Right ventricle myocardium superior (tissue), 1 donor: ENCODE measurements at places on chromosomes 3 and 15. TPM values are rescaled to one million over a fixed set of nuclear protein-coding genes. Genes with fewer than 3 reads are reported as not detected.
A peak's percentile ranks its signal among the peaks of the same experiment; 100 is the strongest.

The GOLGA6L7 gene
- not detected for total RNA-seq

The GMNC gene
- 2.9 TPM for total RNA-seq

The HYAL3 gene
- total RNA-seq: 1.2 TPM

The PCLAF gene
- 0.59 TPM for total RNA-seq

The TTBK2 gene
- total RNA-seq: 22.4 TPM

The BDH1 gene
- total RNA-seq: 57.9 TPM

The CCDC33 gene
- not detected for total RNA-seq

The PLA2G4D gene
- total RNA-seq: not detected

The CSPG5 gene
- total RNA-seq: 0.22 TPM

DNA sequence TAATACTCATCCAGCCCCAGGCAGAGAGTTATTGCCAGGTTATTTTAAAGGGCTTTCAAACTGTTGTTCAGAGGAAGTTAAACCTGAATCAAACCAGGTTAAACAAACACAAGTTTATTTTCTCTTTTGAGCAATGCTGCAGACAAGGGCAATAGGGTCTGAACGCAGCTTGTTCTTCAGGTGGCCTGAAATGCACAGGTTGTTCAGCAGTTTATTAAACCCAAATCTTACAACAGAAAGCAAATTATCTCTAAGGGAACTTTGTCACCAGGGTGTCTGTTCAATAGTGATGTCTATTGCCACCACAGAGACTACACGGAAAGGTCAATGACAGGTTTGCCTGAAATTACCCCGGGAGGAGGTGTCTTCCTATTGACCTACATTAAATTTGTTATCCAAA lies 134.0 kb downstream of the IL5RA start:
- no peak for DNase-seq

GRCh38 chr3:166570102-166570501 lies 732.9 kb upstream of the BCHE start:
- DNase-seq: no peak

- no peak for DNase-seq
These were observed 92.5 kb upstream of the MEX3B start for GRCh38 chr15:82138306-82138705.

GRCh38 chr3:149375501-149376196 lies 1.8 kb downstream of the TM4SF1 start:
- no peak for DNase-seq

GRCh38 chr3:9715764-9716437 lies 12.3 kb downstream of the CPNE9 start:
- DNase-seq: peak; percentile 78

DNA sequence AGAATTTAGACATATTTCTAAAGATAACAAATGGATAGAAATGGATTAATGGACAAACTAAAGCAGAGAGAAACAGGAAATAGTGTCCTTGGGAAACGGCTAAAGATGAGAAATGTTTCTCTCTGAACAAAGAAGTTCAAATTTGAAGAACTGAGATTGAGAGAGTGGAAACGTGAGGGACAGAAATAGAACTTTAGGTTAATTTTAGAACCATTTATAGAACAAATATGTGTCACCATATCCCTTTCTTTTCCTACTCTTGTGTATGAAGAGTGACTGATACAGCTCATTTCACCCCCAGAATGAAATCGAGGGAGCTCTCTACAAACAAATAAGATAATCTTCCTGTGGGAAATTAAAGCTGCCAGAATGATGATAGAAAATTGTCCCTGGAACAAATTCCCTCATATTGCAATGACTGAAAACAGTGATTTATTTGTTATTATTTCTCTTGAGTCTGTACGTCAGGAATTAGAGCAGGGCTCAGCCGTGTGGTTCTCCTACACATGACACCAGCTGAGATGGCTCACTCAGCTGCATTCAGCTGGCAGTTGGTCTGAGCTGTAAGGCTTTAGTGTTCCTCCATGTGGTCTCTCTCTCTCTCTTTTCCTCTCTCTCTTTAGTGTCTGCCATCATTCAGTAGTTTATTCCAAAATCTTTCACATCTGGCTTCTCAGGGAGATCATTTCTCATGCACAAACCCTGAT lies 46.6 kb upstream of the ARPP21 start:
- no peak for DNase-seq

DNA sequence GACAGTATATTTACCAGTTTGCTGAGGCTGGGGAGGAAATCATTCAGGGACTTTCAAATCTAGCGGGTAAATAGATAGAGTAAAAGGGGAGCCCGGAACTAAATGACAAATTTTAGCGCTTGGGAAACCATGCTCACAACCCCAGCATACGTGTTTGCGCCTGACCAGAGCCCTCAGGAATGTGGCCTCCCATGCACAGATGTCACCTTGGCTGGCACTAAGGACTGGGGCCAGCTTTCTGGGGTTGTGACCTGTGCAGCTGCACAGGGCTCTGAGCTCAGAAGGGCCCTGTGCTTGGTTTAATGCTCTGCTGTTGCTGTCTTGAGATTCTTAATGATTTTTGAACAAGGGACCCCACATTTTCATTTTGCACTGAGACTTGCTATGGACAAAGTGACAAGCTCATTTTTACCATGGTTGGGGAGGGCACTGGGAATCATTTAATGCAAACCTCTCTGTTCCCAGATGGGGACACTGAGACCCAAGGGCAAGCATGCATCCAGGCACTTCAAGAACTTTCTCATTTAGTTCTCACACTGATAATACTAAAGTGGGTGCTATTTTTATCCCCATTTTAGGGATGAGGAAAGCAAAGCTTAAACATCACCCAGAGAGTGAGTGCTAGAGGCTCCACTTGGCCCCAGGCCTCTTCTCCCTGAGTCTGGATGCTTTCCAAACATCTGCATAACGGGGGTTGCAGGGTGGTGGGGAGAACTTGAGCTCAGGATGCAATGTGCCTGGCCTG lies 44.1 kb upstream of the FAM107A start:
- DNase-seq: no peak

- no peak for DNase-seq
These were observed 61.5 kb downstream of the ASB7 start for GRCh38 chr15:100663915-100664281.

- no peak for DNase-seq
These were observed 93.0 kb downstream of the ALCAM start for GRCh38 chr3:105459566-105460290.

DNA sequence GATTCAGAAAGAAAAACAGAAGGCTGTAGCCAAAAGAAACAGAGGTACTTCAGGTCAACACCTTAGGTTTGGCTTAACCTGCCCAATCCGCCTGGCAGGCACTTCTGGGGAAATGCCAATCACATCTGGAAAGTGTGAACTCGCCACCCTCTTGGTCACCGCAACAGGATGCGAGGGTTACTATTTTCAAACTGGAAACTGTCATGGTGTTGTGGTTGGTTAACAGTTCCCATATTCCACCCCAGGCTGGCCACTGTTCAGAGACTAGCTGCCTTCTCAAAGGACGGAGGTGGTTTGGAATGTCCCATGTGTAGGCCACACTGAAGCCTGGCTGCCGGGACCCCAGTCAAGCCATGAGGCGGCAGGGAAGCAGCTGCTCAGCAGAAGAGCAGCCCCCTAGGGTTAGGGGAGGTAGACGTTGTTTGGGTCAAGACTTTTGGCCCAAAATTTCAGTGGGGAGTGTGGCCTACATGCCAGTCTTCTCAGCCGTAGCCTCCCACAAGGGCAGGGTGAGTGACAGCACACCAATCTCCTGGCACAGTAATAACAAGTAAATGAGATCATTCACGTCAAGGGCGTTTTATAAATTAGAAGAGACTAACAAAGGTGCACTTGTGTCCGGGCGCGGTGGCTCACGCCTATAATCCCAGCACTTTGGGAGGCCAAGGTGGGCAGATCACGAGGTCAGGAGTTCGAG lies 54.6 kb downstream of the UMPS start:
- no peak for DNase-seq

- DNase-seq: no peak
These were observed 477.1 kb upstream of the NR2F2 start for GRCh38 chr15:95853350-95853749.

DNA sequence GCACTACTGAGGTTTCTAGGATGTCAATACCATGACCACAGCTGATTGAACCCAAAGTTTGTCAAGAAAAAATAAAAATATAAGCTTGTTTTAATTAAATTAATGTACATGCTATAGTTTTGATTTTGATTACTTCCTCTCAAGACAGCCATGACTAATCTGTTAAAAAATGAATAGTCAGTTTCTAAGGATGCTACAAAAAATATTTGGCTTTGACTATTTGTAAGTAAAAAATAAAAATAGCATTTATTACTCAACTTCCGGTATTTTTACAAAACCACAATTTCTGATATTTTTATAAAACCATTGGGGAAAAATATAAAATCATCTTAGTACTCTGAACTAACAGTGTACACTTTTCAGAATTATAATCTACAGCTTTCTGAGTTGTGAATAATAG lies 12.1 kb upstream of the TEX9 start:
- DNase-seq: no peak

GRCh38 chr3:41111011-41111410 lies 88.3 kb upstream of the CTNNB1 start:
- DNase-seq: no peak

- no peak for DNase-seq
These were observed 5.3 kb downstream of the KNG1 start for GRCh38 chr3:186722457-186722856.

GRCh38 chr3:76673171-76673570 lies 366.7 kb upstream of the ROBO2 start:
- no peak for DNase-seq

DNA sequence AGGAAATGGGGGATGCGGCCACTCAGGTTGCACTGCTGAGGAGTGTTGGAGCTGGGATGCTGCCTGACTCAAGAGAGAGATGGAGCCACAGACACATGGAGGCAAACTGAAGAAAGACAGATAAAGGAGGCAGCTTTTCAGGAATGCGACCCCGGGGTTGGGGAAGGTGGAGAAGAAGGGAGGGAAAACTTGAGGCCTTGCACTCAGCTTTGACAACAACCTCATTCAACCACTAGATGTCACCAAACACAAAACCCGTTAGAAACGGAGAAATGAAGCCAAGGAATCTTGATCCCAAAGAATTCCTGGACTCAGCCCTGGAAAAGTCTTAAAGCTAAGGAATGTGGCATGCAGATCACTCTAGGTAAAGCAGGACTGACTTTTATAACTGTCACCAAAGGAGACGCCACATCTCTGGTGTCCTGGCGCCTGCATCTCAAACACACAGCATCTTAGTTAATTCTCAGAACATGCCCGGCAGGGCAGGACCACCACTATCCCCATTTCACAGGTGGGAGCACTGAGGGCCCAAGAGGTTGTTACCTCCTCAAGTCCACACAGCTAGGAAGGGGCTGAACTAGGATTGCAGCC lies 59.6 kb upstream of the LMCD1 start:
- no peak for DNase-seq

- no peak for DNase-seq
These were observed 460.0 kb upstream of the TBL1XR1 start for GRCh38 chr3:177657243-177657642.

DNA sequence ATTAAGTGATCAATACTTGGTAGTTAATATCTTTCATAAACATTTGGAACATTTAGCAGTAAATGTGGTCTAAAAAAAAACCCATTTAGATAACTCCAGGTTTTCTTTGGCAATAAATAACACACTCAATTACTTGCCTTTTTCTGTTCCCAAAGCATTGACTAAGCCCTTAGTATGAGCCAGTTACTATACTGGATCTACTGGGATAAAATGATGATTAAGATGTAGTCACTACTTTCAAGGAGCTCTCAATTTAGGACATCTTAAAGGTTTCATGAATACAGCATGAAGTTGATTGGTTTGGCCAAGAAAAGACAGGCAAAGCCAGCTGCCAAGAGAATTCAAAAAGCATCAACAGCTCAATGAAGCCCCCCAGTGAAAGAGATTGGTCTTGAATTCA lies 250.9 kb downstream of the EPHA3 start:
- no peak for DNase-seq

DNA sequence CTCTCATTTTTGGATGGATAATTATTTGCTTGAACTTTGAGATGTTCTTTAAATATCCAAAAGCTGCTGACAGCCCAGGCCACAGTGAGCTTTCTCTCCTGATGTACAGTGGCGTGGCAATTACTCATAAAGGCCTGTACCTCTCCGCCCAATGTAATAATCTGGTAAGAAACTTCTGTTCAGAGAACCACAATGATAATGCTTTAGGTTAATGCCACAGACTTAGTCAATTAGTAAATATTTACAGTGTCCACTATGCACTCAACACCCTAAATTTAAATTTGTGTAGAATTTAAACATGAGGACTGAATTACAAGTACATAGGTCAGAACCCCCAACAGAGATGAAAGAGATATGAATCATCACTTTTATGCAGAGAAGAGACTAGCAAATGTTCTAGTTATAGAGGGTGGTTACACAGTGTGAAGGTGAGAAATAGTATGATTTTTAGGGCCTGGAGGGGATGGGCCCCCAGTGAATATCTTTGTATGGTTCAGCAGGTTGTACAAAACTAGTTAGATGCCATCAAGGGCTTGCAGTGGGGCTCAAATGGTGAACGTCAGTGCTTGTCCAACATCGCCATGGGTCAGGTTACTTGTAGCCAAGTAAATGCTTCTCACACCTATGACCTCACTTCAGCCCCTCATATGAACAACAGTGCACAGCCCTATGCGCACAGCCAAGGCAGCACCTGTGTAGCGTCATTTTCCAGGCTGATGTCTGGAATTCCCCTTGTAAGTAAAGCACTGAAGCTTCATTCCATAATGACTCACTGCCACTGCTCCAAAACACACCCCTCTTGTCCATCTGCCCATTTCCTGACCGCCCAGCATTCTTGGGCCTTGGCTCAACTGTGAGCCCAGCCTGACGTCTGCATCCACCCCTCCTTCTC lies 13.3 kb downstream of the ABHD2 start:
- peak; percentile 72 for DNase-seq

- DNase-seq: no peak
These were observed 51.8 kb downstream of the NSUN3 start for GRCh38 chr3:94114666-94115065.

GRCh38 chr3:193805448-193805847 lies 212.4 kb downstream of the OPA1 start:
- DNase-seq: peak; percentile 84
